ENCODE measurements at places on chromosomes 11 and 22.

DNA sequence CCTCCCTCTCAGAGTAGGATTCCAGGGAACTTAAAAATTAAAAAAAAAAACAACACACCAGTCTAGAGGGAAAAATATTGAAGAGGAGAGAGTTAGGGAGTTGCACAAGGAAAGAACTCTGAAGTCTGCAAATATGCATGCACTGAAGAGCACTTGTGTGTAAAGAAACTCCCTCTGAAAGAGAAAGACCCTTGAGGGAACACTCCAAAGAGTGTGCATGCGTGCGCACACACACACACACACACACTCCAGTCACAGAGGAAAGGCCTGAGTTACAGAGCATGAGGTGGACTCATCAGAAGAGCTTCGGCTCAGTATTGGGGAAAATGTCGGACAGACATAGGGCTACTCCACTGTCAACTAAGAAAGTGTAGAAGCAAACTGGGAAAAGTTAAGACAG lies 30.1 kb downstream of the GGTLC2 start:
- DNase-seq: no peak

- DNase-seq: no peak
Measured at GRCh38 chr22:39214006-39214382, 30.8 kb downstream of the PDGFB start.

DNA sequence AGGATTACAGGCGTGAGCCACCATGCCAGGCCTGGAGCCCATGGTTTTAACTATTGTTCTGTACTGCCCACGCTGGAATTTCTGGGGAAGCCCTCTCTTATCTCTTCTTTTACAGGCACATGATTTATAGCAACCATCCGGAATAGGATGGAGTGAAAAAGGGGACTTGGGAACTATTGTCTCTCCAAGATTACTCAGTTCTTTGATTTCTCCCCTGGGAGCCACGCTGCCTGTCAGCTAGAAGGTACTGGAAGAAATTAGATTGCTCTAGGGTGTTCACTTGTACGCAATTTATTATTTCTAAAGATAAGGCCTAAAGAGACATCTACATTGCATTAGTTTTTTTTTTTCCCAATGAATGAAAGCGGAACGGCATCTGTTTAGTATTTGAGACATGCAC lies 65.6 kb upstream of the PTPRJ start:
- no peak for DNase-seq

DNA sequence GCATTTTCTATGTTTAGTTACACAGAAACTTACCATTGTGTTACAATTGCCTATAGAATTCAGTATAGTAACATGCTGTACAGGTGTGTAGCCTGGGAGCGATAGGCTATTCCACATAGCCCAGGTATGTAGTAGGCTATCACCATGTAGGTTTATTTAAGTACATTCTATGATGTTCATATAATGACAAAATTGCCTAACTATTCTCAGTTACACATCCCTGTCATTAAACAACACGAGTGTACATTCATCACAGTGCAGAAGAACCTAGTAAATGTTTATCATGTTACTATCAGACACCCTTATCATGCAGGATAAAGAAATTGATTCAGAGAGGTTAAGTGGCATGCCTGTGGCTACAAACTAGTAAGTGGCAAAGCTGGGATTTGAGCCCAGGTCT lies 28.4 kb upstream of the BMAL1 start:
- no peak for DNase-seq

DNA sequence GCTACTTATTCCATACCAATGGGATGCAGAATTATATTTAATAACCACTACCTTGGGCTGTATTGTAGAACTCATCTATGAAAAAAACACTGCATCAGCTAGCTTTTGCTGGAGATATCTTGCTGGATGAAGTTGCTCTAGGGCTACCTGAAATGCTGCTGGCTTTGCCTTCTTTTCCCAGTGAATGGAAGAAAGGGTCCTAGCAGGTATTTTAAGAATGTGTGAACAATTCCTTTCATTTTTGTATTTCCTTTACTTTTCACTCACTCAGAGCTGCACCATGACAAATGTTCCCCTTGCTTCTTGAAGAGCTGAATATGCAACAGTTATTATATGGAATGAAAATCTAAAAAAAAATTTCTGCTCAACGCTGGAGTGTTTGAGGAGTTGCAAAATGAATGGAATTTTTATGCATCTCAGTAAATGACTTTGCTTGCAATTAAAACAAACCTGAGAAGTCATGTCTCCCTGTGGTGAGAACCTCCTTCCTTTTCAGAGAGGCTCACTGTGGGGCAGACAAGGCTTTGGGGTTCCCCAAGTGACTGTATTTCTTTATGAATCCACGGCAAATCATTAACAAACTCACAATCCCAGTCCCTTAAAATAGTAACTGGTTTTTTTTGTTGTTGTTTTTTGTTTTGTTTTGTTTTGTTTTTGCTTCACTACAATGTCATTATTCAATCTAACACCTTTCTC lies 566.8 kb upstream of the KIRREL3 start:
- DNase-seq: no peak

DNA sequence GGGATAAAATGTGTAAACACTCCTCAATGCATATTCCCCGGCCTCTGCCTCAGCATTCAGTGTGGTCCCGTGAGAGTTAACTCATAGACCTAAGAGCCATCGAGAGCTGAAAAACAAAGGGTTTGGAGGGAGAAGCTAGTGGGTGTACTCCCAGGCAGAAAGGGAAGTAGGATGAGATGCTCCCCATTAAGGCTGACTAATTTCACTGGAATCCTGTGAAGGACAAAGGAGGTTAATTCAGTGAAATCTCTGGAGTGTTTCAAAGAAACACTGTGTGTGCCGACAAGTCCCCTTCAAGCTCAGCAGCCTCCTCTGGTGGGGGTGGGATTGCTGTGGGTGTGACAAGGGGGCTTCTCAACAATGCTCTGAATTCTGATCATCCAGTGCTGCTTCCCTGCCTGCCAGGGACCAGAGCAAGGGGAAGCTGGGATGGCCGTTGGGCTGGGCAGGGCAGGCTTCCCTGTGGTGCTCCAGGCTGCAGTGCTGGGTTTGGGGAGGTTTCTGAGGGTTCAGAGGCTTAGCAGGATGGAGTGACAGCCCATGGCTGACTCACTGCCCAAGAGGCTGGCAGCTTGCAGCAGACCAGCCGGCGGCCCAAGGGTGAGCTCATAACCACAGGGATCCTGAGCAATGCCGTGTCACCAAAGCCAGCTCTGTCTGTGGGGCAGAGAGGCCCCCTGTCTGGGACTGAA lies 61.4 kb upstream of the BMAL1 start:
- no peak for DNase-seq

- no peak for DNase-seq
Measured at GRCh38 chr22:20957102-20957682, 9.9 kb upstream of the AIFM3 start.

DNA sequence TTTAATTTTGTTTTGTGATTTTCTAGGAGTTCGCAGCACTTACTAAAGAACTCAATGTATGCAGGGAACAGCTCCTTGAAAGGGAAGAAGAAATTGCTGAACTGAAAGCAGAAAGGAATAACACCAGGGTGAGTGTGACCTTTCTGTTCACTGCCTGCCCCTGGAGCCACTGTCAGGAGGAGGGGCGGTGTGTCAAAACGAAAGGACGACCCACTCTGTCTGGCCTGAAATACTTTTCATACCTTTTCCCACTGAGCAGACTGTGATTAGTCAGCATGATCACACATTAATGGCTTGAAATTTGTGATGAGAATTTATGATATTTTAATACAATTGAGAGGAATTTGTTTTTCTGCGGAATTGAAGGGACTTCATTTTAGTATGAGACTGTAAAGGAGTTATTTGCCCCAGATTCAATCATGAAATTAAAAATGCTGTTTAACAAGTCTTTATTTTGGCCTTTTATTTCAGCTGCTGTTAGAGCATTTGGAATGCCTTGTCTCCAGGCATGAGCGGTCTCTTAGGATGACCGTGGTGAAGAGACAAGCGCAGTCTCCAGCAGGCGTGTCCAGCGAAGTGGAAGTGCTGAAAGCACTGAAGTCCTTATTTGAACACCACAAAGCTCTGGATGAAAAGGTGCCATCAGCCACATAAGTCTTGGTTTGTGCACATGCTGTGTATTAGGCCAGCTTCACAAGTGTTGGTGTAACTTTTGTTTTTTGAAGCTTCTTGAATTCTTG lies 54.1 kb downstream of the PPFIA1 start:
- DNase-seq: no peak

DNA sequence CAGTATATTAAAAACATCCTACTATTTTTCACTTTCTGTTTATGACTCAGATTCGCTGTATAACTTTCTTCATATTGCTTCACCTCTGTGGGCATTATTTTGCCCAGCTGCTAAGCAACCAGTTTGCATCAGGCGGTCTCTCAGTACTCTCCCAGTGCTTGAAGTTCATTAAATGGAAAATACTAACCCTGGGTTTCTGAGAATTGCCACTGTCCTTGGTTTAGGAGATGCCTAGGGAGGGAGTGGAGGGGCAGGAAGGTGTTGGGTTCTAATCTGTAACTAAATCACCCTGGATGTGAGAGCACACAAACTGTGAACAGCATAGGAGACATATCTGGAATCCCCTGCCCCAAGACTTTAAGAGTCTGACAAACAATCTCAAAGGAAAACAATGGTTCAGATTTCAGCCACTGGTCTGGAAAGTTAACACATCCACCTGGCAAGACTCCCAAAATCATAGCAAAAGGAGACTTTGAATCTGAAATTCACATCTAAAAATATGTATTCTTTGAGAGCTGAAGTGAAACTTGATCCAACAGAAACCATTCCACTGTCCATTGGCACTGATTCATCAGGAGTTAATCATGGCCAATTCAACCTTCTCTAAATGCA lies 540.0 kb downstream of the SOX6 start:
- DNase-seq: no peak

GRCh38 chr11:112929432-112929831 lies 31.8 kb upstream of the NCAM1 start:
- no peak for DNase-seq

DNA sequence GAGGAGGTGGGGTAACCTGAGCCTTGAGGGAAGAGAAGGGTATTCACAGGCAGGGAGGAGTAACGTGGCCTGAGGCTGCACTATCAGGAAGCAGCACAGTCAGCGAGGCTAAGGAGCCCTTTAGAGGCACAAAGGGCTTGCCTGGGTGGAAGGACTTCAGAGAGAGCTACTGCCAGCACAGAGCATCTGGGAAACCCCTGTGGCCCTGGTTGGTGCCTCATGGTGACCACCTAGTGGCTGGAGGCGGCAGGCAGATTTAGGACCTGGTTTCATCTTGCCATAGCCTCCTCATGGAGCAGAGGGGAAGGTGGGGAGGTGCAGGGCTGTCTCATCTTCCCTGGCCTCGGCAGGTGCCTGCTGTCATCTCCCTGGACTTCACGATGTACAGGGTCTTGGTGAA lies 64.5 kb downstream of the MPPED1 start:
- DNase-seq: no peak

- no peak for DNase-seq
Measured at GRCh38 chr11:99371257-99371656, 350.5 kb downstream of the CNTN5 start.

- no peak for DNase-seq
Measured at GRCh38 chr11:113572136-113572735, 97.0 kb upstream of the DRD2 start.

DNA sequence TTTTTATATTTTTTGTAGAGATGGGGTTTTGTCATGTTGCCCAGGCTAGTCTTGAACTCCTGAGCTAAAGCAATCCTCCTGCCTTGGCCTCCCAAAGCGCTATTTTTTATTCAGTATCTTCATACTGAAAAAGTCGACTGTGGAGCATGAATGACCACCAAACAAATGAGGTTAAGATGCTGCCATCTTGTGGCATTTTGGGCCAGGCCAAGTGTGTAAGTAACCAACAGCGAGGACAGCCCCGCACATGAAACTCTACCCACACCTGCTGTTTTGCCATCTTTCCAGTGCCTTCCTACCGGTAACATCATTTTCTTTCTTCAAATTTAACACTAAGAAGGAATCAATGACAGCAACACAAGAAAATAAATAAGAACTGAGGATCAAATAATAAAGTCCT lies 32.2 kb upstream of the AQP11 start:
- no peak for DNase-seq

- DNase-seq: no peak
Measured at GRCh38 chr11:113549611-113550578, 74.7 kb upstream of the DRD2 start.

GRCh38 chr11:85752201-85752889 lies 58.6 kb downstream of the SYTL2 start:
- DNase-seq: no peak

- DNase-seq: no peak
Measured at GRCh38 chr22:29385151-29385704, 3.1 kb downstream of the AP1B1 start.

DNA sequence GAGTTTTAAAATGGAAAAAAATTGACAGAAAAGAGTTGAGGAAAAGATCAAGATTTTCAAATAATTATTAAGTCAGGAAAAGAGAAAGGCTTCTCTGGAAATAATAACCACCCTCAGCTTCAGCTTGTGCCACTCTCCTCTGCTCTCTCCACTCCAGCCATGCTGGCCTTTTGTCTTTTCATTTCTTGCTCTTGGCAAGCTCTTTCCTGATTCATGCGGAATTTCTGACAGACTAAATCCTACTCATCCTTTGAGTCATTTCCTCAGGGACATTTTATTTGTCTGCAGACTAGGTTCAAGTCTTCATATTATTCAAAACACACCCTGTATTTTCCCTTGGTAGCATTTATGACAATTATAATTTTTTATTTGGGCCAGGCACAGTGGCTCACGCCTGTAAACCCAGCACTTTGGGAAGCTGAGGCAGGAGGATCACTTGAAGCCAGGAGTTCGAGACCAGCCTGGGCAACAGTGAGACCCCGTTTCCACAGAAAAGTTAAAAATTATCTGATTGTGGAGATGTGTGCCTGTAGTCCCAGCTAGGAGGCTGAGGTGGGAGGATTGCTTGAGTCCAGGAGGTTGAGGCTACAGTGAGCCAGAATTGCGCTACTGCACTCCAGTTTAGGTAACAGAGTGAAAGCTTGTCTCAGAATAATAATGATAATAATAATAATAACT lies 7.8 kb upstream of the P4HA3 start:
- no peak for DNase-seq

DNA sequence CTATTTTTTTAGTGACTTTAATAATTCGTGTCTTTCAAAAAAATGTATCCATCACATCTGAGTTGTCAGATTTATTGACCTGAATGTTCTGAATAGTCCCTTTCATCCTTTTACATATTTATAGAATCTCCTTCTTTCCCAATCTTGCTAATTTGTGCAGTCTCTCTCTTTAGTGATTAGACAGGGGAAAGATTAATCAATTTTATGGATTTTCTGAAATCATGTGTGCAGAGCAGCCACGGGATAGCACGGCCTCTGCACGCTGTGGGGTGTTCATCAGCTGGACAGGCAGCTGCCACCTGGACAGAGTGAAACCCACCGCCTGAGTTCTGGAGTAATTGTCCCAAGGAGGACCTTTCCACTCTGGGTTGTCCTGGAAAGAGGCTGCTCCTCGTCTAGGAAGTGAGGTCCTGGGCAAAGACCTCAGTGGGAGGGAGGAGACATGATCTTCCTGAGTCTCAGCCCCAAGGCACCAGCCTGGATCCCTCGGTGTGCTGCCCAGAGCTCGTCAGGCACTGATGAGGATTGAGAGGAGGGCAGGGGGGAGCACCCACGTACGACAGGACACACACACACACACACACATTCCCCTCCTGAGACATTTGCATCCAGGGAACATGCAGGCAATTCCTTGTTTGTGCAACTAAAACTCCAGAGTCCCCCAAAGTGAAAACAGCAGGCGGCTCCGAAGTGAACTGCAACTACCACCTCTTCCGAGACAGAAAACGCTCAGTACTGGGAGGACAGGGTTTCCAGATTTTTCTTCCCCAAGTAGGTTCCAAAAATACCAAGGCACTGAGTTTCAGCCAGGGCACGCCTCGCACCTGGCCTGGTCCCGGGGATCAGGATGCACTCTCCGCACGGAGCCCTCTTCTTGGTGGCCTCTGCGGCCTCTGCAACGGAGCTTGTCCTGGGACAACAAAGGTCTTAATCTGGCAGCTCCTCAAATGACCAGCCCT lies 22.5 kb upstream of the KRTAP5-6 start:
- no peak for DNase-seq
